ENCODE measurements at places on chromosomes 6 and 20. TPM values are rescaled to one million over a fixed set of nuclear protein-coding genes. Genes with fewer than 3 reads are reported as not detected.

BTN1A1 gene
- not detected for total RNA-seq

- no peaks in the 10 kb centered on the region for H3K27me3 ChIP-seq
- H3K4me3 ChIP-seq, result no peak overlapping the region
- no peaks in the 10 kb centered on the region for H3K4me1 ChIP-seq
- no peak overlapping the region for H3K27ac ChIP-seq
Measured at GRCh38 chr6:106026748-106027715, 59.1 kb upstream of the PRDM1 start.

SPATA25 gene
- 3.9 TPM for total RNA-seq

MYMX gene
- total RNA-seq, result 2.9 TPM

BEND6 gene
- total RNA-seq, result 0.33 TPM

GRCh38 chr6:125701354-125701668 lies 48.1 kb upstream of the HEY2 start:
- H3K27ac ChIP-seq, result no peak overlapping the region
- H3K4me1 ChIP-seq, result no peaks in the 10 kb centered on the region
- H3K4me3 ChIP-seq, result no peak overlapping the region
- H3K27me3 ChIP-seq, result no peaks in the 10 kb centered on the region
- no peaks in the 10 kb centered on the region for H3K36me3 ChIP-seq

TUBB2B gene
- 7.3 TPM for total RNA-seq

- no peak overlapping the region for H3K4me3 ChIP-seq
- H3K4me1 ChIP-seq, result no peaks in the 10 kb centered on the region
- no peaks in the 10 kb centered on the region for H3K36me3 ChIP-seq
- no peak overlapping the region for H3K27ac ChIP-seq
- DNase-seq, result no peak
Measured at GRCh38 chr6:40232698-40233097, 298.4 kb upstream of the MOCS1 start.

SLC13A3 gene
- total RNA-seq, result 1.6 TPM

GRCh38 chr20:17648791-17649730 lies 33.0 kb downstream of the RRBP1 start:
- no peaks in the 10 kb centered on the region for H3K36me3 ChIP-seq
- no peak for DNase-seq
- H3K27me3 ChIP-seq, result no peaks in the 10 kb centered on the region
- H3K27ac ChIP-seq, result peak overlapping the region; percentile 23
- no peak overlapping the region for H3K4me3 ChIP-seq

GRCh38 chr20:45017281-45017680 lies 51.0 kb downstream of the STK4 start:
- H3K27me3 ChIP-seq, result no peaks in the 10 kb centered on the region
- no peaks in the 10 kb centered on the region for H3K36me3 ChIP-seq
- no peaks in the 10 kb centered on the region for H3K4me1 ChIP-seq
- H3K27ac ChIP-seq, result no peak overlapping the region

GRCh38 chr20:56259948-56260347 lies 11.4 kb downstream of the MC3R start:
- no peaks in the 10 kb centered on the region for H3K27me3 ChIP-seq
- DNase-seq, result no peak
- H3K4me1 ChIP-seq, result no peaks in the 10 kb centered on the region
- H3K4me3 ChIP-seq, result no peak overlapping the region
- no peaks in the 10 kb centered on the region for H3K36me3 ChIP-seq

- H3K4me1 ChIP-seq, result no peaks in the 10 kb centered on the region
- no peaks in the 10 kb centered on the region for H3K36me3 ChIP-seq
- H3K4me3 ChIP-seq, result no peak overlapping the region
- no peak for DNase-seq
- no peaks in the 10 kb centered on the region for H3K27me3 ChIP-seq
- H3K27ac ChIP-seq, result no peak overlapping the region
Measured at GRCh38 chr6:89793586-89793985, 26.0 kb downstream of the MDN1 start.

LINC00237 gene
- total RNA-seq, result not detected

- no peaks in the 10 kb centered on the region for H3K4me1 ChIP-seq
- no peak overlapping the region for H3K27ac ChIP-seq
- no peaks in the 10 kb centered on the region for H3K27me3 ChIP-seq
- no peak for DNase-seq
- H3K36me3 ChIP-seq, result no peaks in the 10 kb centered on the region
Measured at GRCh38 chr6:118758946-118759345, 107.6 kb upstream of the CEP85L start.

- H3K27ac ChIP-seq, result peak overlapping the region; percentile 4
- H3K4me1 ChIP-seq, result no peaks in the 10 kb centered on the region
- DNase-seq, result no peak
- H3K27me3 ChIP-seq, result no peaks in the 10 kb centered on the region
Measured at GRCh38 chr6:136783495-136784270, 8.6 kb downstream of the MAP3K5 start.

Measured in breast epithelium (tissue), 4 donors.